Hematopoietic multipotent progenitor cell treated with erythropoietin and hydrocortisone succinate and interleukin-3 and kit ligand, for 17 days (in vitro differentiated cells): ENCODE measurements at places on chromosomes 2 and 18.

DNA sequence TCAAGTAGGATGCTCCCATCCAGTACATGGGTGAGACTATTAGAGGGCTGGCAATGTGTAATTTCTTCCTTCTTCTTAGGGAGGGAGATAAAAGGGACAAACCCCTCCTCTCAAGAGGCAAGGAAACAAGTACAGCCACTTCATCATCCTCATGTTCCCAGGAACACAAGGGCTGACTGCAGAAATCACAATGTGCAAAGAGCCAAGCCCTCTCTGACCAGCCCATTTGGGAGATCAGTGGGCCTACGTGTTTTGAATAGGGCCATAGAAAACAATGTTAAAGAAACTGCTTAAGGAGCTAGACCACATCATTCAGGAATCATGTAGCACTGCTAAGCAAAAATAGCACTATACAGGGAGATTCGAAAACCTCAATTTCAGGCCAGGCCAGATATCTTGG, 97.4 kb downstream of the ACTR2 start:
- DNase-seq: no peak

GRCh38 chr2:238551091-238551490, 124.4 kb downstream of the ASB1 start:
- DNase-seq: no peak

GRCh38 chr2:171490577-171490976, 31.7 kb upstream of the CYBRD1 start:
- no peak for DNase-seq

GRCh38 chr2:176466918-176467452, 197.7 kb downstream of the MTX2 start:
- no peak for DNase-seq

GRCh38 chr2:207782238-207783030, 12.7 kb upstream of the FZD5 start:
- no peak for DNase-seq

DNA sequence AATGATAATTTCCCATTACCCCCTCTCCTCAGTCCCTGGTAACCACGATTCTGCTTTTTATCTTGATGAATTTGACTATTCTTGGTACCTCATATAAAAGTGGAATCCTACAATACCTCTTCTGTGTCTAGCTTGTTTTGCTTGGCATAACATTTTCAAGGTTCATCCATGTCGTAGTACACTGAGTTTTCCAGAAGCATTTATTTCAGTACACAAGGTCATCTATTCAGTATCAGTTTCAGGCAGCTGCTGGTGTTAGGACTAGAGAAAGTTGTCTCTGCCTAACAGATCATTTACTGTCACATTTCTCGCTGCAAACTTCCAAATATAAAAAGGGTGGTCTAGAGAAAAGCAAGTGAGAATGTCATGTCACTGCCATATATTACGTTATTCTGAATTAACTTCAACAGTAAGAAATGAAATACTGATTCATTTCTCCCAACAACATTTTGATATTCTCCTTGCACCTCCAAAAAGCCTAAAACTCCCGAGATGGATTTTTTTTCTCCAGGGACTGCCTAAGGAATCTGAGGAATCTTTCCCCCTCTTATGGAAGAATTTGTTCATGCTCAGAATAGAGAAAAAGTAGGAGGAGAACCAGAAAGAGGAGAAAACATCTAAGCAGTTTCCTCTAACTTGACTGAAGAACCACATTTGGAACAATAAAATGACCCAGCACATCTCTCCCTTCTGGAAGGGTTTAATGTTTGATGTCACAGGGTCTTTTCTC, 36.0 kb downstream of the CDK15 start:
- DNase-seq: no peak

DNA sequence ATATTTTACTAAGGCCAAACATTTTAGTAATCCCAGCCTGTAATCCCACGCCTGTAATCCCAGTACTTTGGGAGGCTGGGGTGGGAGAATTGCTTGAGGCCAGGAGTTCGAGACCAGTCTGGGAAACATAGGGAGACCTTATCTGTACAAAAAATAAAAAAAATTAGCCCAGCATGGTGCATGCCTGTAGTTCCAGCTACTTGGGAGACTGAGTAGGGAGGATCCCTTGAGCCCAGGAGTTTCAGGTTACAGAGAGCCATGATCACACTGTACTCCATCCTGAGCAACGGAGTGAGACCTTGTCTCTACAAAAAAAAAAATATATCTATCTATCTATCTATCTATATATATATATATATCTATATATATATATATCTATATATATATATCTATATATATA, 19.1 kb downstream of the KLHL23 start:
- no peak for DNase-seq

- no peak for DNase-seq
Measured at GRCh38 chr2:71785516-71785981, 332.2 kb downstream of the DYSF start.

GRCh38 chr2:159275111-159275510, 11.4 kb downstream of the WDSUB1 start:
- no peak for DNase-seq

- DNase-seq: no peak
Measured at GRCh38 chr2:229270551-229271410, at the start of gene PID1. TSS of gene PID1 (minus strand) at chr2:229271287. CDS start at chr2:229271043, 244 bp downstream.

DNA sequence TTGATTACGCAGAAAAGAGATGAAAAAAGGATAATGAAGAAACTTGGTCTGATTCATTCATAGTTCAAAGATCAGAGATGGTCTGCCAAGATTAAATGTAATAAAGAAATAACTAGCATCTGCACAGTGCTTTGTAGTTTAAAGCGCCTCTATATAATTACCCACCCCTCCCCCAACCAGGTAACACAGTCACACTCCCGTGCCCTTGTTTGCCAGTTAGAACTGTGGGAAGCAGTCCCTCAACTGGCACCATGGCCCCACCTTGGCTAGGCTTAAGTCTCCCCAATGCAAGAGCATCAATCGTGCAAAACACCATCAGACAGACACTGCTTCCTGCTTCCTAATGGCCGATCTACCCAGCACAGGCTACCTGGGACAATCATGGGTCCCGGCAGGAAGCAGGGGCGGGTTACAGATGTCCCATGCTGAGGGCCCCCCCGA, 11.6 kb downstream of the ADCY3 start:
- DNase-seq: no peak

DNA sequence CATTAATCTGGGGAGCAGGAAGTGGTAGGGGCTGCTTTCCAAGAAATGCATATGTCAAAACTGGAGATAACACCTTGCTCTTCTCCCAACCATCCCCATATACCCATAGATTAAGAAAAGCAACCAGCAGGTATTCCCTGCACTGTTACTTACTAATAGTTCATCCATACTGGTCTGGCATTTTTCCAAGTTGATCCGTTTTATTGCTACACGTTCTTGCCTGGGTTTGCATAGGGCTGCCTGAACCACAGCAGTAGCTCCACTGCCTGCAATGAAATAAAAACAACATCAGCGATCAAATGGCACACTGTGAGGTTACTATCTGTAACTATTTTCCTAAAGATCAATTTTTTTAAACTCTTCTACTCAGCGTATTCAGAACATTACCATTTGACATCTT, 65.6 kb downstream of the STK39 start:
- no peak for DNase-seq

DNA sequence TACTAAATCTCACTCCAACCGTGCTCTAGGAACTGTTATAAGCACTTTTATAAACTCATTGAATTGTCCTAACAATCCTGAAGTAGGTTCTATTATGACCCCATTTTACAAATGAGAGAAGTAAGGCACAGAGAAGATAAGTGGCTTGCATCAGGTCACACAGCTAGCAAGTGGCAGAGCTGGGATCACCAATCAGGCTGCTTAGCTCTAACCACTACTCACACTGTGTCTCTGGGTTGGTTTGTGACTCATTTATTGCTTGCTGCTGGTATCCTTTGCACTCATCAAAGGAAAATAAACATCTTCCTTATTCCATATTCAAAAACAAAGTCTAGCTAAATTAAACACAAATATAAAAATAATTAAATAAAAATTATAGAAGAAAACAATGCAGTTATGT, 42.5 kb upstream of the IL1R2 start:
- DNase-seq: no peak

DNA sequence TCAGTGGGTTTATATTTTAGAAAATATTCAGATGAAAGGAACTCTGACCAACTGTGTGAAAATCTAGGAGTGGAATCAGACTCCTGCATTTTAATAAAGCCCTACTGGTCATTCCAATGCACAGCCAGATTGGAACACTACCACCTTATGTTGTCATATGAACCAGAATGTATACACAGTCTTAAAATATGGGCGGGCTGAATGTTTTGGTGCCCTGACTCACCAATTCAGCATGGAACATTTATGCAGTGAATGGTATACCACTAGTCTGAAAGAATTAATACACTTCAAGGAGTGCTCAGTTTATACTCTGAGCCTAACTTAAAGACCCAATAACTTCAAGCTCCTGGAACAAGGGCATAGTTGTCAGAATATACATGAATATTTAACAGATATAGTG, 280.9 kb upstream of the TCF4 start:
- DNase-seq: no peak

GRCh38 chr2:55842046-55842445, 81.5 kb downstream of the EFEMP1 start:
- DNase-seq: no peak

DNA sequence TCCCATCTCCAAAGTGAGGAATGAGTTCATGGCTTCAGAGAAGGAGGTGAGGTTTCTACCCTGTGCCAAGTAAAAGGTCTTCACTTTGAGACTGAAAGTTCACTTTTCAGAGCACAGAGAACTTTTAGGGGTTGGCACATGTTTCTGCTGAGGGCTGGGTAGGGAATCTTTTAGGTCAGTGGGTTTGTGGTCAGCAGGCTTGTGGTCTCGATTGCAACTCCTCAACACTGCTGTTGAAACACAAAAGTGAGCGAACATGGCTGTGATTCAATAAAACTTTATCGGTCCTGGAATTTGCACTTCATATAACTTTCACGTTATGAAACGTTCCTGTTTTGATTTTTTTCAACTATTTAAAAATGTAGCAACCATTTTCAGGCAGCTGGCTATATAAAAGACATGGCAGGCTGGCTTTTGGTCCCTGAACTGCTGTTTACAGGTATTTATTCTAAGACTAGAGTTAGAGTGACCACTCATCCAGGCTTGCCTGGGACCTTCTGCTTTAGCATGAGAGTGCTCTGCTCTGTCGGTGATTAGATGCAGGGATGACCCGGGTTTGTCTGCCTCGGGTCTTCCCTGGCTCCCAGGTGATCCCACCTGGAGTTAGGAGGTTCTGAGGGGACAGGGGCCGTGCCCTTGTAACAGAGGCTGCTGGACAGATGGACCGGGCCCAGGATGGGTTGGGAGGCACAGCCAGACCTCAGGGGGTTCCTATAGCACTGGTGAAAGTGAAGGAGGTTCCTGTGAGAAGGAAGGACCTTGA, 62.7 kb upstream of the TAF1B start:
- DNase-seq: no peak

- no peak for DNase-seq
Measured at GRCh38 chr2:218360453-218360852, 3.8 kb downstream of the CATIP start.

DNA sequence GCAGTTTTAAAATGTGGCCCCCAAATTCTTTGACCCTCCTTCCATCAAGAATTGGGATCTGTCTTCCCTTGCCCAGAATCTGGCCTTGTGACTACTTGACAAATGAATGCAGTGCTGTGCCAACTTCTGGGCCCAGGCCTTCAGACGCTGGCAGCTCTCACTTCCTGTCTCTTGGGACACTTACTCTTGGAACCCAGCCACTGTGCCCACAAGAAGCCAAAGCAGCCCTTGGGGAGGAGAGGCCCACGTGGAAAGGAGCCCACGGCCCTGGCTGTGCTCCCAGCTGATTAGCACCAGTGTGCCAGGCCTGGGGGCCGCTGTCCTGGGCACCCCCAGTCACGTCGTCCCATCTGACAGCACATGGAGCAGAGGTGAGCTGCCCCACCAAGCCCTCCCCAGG, 56.6 kb downstream of the RPL37A start:
- DNase-seq: no peak

GRCh38 chr2:25339211-25339674, 2.5 kb downstream of the DNMT3A start:
- no peak for DNase-seq

DNA sequence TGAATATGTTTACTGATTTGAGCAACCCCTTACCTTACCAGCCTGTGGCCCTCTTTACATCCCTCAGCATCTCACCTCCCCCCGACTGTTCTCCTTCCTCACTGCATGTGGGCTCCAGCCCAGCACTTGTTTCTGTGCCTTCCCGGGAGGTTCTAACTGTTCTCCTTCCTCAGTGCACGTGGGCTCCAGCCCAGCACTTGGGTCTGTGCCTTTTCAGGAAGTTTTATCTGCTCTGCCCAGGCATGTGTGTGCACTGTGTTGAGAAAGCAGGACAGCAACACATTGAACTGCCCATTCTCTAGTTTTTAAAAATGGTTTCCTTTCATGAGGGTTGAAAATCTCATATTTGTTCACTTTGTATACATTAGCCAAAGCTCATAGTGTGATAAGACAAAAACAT, 158.4 kb downstream of the ATP9B start:
- no peak for DNase-seq

- no peak for DNase-seq
Measured at GRCh38 chr2:127932199-127932876, 46.6 kb upstream of the AMMECR1L start.

GRCh38 chr2:9020267-9020666, 16.8 kb upstream of the MBOAT2 start:
- no peak for DNase-seq

- no peak for DNase-seq
Measured at GRCh38 chr2:27369471-27370025, 590 bp downstream of the EIF2B4 start.

DNA sequence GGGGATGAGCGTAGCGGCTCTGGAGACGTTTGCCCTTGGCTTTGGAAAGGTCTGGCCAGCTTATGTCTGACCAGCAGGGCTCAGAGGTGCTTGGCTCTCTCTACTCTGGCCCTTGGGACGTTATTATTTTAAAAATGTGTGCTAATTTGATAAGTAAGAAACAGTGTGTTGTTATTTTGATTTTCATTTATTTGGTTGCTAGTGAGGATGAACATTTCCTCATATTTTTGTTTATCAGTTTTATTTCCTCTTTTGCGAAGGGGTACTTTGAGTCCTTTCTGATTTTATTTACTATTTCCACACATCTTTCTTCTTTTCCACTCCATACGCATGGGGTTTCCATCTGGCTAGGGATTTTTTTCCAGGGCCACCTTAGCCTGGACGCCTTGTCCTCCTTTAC, 11.4 kb downstream of the CXCR4 start:
- no peak for DNase-seq

GRCh38 chr18:76425146-76426131, 69.6 kb downstream of the ZNF516 start:
- DNase-seq: no peak

GRCh38 chr2:24399434-24400206, 39.3 kb upstream of the ITSN2 start:
- DNase-seq: no peak

DNA sequence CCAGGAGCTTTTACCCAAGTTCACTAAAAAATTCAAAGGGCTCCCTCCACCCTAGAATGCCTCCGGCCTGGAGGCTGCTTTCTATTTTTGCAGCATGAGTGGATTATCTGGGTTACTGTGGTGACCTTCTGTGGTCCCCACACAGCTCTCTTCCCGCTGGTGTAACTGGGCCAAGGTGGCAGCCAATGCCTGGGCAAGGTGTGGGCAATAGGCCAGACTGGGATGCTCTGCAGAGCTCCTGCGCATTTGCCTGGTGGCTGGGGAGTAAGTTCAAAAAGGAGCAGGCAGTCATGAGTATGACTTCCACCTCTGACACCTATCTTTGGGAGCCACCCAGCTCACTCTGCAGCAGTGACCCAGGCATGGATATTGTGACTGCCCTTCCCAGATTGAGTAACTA, 130.5 kb upstream of the SPRED2 start:
- no peak for DNase-seq

GRCh38 chr2:15357186-15357585, 203.9 kb downstream of the NBAS start:
- no peak for DNase-seq
